Fibroblast of lung (primary cell): ENCODE measurements at places on chromosomes 6 and 20. TPM values are rescaled to one million over a fixed set of nuclear protein-coding genes. Genes with fewer than 3 reads are reported as not detected.

- DNase-seq = peak; percentile 53
These were observed 43.9 kb downstream of the CDH4 start for GRCh38 chr20:61295682-61296628.

DNA sequence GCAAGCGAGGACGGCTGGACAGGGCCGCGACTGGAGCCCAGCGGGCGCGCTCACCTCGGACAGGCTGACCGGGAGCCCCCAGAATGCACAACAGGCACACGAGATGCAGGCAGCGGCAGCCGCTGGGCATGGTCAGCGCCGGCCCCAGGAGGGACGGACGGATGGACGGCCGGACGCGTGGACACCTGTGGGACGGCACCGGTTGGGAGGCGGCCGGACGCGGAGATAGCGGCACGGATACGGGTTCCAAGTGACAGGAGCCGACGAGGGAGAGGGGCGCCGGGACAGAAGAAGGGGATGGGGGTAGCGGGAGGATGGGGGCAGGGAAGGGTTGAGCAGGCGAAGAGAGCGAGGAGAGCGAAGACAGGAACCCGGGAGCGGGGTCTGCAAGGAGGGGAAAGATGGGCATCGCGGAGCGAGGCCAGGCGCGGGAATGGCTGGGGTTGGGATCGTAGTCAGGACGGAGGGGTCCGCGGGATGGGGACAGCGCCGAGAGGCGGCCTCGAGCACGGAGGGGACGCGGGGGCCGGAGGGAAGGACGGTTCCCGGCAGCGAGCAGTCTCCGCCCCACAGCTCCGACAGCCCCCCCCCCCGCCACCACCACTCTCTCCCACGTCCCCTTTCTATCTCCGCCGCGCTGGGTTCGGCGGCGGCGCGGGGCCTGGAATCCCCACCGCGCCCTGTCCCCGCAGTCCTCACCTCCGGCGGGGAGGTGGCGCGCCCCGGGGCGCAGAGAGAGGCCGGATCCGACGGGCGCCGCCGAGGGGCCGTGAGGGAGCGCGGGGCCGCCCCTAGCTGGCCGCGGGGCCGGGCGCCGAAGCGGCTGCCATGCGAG, 435 bp downstream of the DLK2 start:
- peak; percentile 79 for DNase-seq

PRICKLE4 gene
- polyA plus RNA-seq = 0.08 and 0.19 TPM in 2 replicates

DNA sequence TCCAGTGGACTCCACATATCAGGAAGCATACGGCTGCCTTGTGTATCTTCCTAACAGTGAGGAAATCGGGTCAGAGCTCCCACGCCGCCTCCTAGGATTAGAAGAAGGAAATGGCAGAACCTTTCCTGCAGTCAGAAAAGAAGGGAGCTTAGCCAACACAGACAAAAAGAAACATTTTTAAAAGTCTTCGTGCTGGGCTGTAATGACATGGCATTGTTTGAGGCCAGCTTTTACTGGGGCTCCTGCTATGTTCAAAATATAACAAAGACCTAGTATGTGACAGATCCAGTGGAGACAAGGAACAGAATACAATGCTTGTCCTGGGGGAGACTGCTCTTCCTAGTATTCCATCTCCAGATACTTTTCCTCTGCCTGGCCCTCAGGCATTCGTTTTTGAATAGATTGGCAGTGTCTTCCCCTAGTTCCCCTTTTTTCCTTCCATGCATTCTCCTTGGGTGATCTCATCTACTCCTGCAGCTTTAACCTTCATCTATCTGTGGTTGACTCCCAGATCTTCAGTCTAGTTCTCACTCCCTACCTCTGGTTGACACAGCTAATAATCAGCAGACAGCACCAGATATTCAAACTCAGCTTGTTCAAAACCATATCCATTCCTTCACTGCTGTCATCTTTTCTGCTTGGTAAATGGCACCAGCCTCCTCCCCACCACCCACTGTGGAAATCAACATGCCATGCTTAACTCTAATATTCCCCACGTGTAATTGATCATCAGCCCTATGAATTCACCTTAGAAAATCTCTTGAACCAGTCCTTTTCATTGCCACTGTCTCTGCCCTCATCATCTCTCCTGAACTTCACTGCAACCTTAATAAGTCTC, 94.5 kb upstream of the VSTM2L start:
- no peak for DNase-seq

DNA sequence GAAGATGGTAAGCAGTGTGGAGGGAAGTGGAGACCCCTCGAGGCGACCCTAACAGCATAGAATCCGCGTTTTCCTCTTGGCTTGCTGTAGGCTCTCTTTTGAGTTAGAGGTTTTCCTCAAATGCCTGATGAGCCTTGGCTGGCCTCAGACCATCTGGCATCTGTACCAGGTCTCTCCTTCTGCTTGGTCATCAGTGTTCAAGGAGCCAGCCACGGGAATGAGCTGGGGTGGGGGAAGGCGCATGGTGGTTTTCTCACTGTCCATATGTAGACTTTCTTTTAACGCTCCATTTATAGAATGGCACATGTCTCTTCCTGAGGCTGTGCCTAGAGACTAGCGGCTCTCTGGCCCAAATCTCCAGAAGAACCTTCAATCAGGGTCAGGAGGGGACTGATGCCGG, 8.1 kb upstream of the GUCA1A start:
- peak; percentile 73 for DNase-seq

UBE2C gene
- 23.7 and 104 TPM in 2 replicates for polyA plus RNA-seq

DNA sequence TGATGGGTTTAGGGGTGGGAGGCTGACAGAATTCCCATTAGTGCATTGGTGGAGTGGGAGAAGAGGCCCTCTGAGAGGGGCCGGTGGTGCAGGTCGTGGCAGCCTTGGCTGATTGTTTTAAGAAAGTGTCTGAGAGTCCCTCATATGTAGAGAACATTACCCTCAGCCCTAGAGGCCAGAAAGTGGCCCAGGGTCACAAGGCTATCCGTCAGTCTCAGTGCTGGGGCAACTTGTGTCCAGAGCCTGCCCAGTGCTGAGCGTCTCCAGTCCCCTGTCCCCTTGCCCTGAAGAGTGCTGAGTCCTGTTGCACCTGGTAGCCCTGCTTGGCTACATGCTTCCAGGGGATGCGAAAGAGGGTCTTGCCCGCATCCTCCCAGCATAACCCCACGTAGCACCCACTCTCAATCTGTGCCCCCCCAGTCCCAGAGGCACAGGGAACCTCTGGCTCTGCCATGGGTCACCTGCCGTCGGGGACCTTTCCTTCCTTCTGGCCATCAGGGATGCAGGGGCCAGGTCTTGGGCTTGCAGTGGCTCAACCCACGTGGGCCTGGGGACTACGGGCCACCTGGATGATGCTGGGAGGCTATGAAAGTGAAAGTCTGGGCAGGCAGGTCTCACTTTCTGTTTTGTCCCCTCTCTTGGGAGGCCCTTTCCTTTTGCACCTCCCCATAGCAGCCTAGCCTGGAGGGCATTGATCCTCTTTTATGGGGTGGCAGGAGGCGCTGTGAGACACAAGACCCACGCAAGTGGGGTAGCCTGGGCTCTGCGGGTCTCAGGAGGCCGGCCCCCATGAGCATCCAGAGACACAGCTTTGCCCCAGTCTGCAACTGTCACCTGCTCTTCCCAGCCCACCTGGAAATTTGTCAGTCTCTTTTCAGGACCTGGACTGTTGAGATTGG, 12.2 kb downstream of the DUSP15 start:
- no peak for DNase-seq

GPLD1 gene
- 0.01 and 0.07 TPM in 2 replicates for polyA plus RNA-seq

CD93 gene
- polyA plus RNA-seq = 0.01 TPM in 1 of 2 replicates, not detected in the other

- DNase-seq = no peak
These were observed 160.3 kb downstream of the EDN1 start for GRCh38 chr6:12450467-12450866.

TTK gene
- polyA plus RNA-seq = 4.9 and 20.6 TPM in 2 replicates

DNA sequence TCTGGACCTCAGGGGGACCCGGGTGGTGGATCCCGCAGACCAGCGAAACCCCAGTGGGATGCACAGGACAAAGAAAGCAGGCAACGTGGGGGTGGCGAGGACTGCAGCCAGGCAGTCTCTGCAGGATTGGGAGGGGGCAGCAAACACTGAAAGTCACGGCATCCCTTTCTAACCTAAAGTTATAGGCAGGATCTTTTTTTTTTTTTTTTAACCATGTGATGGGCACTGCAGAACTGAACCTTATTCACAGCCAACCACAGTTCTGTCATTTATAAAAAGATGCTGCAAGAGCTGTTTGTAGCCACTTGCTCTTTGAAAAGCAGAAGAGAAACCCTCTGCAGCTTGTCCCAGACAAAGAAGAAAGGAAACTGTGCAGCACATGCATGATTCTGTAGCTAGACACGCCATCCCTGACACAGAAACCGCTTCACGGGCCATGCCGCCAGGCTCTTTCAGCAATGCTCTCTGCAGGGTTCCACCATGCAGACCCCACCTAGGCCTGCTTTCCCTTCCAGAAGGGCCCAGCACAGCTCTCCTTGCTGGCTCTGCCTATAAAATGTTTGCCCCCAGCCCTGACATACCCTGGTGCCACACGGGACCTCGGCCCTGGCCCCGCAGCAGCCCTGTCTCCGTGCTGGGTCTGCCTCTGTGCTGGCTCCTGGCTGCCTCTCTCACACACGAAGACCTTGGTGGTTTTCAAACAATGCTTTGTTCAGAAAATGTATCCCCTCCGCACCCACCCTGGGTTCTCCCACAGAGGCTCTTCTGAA, 70.8 kb downstream of the PYGB start:
- no peak for DNase-seq

ERVFRD-1 gene
- not detected in 2 replicates for polyA plus RNA-seq
